ENCODE measurements at places on chromosomes 11 and 22.

DNA sequence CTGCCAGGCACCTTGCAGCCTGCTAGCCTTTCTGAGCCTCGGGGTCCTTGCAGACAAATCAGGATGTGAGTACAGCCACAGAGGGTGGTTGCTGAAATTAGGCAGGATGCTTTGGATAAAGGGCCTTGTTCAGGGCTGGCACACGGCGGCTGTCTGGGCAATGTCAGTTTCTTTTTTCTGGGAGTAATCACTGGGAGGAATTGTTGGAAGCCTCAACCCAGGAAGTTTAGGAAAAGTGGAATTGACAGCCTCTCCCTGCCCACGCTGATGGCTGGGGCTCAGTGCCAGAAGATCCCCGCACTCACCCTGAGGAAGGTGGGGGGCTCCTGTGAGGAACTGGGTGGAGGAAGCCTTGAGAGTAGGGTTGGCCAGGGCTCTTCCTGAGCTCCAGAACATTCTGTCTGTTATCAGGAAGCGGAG, 37.4 kb downstream of the CD82 start:
- peak overlapping the region; percentile 98 for H3K27ac ChIP-seq
- peaks cover 73% of the 10 kb centered on the region for H3K4me1 ChIP-seq
- H3K27me3 ChIP-seq, result no peaks in the 10 kb centered on the region
- no peak for DNase-seq
- peaks cover 35% of the 10 kb centered on the region for H3K36me3 ChIP-seq

GRCh38 chr22:23157560-23158515, 12.6 kb downstream of the RAB36 start:
- H3K27ac ChIP-seq, result no peak overlapping the region
- H3K36me3 ChIP-seq, result no peaks in the 10 kb centered on the region
- DNase-seq, result no peak
- no peaks in the 10 kb centered on the region for H3K27me3 ChIP-seq
- H3K4me3 ChIP-seq, result no peak overlapping the region

DNA sequence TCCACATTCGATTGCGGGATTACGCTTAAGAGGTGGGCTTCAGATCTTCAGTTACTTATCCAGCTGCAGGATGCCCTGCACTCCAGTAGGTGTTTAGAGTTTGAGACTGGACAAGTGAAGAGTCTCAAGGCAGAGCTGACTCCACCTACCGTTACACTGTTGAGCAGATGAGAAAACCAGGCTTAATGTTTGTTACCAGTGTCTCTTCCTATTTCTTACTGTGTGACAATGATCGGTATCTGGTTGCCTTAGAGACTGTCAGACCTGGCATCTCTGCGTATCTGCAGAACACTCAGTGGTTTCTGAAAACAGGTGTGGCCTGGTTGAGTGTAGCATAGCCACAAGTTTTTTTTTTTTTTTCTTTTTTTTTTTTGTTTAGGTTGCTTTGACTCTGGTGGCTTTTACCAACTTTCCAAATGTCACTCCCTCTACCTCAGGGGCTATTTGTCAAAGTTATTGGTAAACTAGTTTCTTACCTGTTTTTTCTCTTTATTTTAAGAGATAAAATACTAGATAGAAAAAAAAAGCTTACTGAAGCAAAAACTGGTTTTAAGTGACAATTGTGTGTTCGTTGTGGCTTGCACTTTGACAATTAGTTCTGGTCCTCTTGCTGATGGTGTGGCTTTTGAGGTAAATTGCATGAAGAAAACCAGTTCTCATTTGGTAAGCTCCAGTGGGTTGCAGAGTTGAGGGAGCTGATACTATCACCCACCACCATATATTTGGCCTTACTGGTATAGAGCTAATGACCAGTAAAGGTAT, 284.8 kb downstream of the ETS1 start:
- H3K4me1 ChIP-seq, result peaks cover 62% of the 10 kb centered on the region
- H3K4me3 ChIP-seq, result peak overlapping the region; percentile 14
- H3K27me3 ChIP-seq, result no peaks in the 10 kb centered on the region
- peak; percentile 33 for DNase-seq
- H3K27ac ChIP-seq, result peak overlapping the region; percentile 92

DNA sequence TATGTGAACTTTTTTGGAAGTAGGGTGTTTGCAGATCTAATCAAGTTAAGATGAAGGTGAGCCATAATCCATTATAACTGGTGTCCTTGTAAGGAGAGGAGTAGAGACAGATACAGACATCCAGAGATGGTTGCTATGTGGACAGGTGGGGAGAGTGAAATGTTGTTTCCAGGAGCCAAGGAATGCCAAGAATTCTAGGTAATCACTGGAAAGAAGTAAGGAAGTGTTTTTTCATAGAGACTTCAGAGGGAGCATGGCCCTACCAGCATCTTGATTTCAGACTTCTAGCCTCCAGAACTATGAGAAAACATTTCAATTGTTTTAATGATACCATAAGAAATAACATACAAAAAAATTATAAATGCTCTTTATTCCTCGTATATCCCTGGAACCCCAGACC, 320.5 kb upstream of the ANO3 start:
- H3K36me3 ChIP-seq, result no peaks in the 10 kb centered on the region
- DNase-seq, result no peak
- H3K4me3 ChIP-seq, result no peak overlapping the region

DNA sequence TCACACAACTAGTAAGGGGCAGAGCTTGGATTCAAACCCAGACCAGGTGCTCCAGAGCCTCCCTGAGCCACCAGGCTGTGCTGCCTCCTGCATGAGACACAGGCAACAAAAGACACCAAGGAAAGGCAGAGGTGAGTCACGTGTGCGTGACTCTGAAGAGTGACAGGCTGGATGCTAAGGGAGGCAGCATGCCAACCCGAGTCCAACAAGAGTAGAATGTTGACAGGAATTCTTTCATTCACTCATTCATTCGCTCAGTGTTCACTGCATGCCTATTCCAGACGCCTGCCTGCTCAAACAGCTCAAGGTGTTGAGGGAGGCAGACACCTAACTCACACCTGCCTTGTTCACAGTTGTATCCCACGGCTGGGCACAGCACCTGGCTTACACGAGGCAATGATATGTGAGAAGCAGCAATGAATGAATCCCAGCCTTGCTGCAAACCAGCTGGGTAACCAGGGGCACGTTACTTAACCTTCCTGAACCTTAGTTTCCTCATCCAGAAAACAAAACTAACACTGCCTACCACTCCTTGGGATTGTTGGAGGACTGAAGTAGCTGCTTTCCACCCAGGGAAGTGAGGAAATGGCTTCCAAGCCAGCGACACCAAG, 73.8 kb upstream of the ARFGAP3 start:
- H3K4me1 ChIP-seq, result peaks cover 66% of the 10 kb centered on the region
- H3K27ac ChIP-seq, result peak overlapping the region; percentile 99
- no peak for DNase-seq
- no peaks in the 10 kb centered on the region for H3K27me3 ChIP-seq

DNA sequence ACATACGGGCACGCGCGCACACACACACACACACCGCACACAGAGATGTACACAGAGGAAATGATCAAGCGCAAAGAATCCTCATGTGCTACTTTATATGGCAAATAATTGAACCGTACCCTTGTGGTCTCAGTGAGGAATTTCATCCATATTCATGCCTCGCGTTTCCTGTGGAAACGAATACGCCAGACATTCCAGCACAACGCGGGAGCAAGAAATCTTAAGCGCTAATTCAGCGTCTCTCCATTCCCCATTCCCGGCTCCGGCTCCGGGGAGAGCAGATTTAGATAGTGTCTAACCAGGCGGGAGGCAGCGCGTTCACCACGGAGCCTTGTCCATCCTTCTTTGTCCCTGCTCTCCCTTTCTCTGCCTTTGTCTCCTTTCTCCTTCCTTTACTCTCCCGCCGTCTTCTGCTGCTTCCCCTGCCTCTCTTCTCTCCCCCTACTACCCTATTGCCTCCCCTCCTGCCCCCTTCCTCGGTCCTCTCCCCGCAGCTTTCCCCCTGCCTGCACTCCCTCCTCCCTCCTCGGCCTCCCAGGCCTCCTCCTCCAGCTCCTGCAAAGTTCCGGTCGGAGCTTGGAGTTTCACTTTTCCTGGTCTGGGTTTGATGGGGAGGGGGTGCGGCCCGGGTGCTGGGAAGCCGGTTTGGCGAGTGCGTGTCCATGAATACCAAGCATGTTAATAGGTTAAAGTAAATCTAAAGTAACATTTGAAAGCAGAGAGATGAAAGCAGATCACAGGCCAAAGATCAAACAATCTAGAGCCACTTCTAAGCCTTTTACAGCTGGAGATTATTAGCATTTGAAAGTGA, 579.3 kb downstream of the BUD13 start:
- H3K27ac ChIP-seq, result no peak overlapping the region
- no peak for DNase-seq
- H3K27me3 ChIP-seq, result peaks cover 22% of the 10 kb centered on the region
- H3K4me1 ChIP-seq, result peaks cover 7% of the 10 kb centered on the region
- no peak overlapping the region for H3K4me3 ChIP-seq

DNA sequence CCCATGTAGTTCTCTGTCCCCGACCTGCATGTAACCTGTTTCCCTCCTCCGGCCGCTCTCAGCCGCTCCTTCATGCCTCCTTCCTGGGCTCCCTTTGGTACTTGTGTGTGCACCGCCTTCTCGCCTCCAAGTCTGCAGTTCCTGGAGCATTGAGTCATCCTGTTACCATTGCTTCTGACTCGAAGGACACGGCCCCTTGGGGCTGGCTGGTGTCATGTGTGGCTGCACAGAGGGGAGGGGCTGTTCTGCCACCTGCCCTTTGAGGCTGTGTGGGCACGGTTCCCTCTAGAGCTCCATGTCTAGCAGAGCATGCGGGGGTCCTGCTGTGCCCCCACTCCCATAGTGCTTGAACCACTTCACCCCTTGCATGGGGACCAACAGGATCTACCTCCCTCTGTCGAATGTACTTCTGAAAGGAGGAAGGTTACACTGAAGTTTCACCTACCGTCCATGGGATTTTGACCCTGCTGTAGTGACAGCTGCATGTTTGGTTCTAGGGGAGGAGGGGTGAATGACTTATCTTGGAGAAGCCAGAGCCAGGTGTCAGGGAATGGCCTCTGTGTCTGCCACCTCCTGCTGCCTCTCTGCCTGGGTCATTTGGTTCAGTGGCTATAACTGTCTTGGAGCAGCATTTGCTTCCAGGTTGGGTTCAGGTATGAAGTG, 39.6 kb downstream of the BCR start:
- H3K36me3 ChIP-seq, result no peaks in the 10 kb centered on the region
- H3K27ac ChIP-seq, result peak overlapping the region; percentile 19
- H3K4me3 ChIP-seq, result peak overlapping the region; percentile 76

DNA sequence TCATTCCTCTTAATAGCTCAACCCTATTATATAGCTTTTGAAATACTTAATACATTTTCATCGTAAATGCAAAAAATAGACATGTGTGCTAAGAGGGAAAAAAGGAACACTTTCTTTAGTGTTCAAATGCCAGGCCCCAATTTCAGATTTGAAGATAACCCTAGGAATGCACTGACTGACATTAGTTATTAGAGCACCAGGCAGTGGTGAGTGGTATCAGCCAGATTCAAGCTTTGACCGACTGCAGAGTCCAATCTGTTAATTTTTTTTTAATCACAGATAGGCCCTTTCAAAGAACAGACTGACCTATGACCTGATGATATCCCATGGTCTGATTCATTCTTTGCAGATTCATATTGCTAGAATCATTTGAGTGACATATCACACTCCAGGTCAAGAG, 874.2 kb upstream of the CHORDC1 start:
- DNase-seq, result no peak
- no peaks in the 10 kb centered on the region for H3K36me3 ChIP-seq
- no peaks in the 10 kb centered on the region for H3K4me1 ChIP-seq

GRCh38 chr22:45254789-45255278, 14.1 kb upstream of the KIAA0930 start:
- H3K4me1 ChIP-seq, result peaks cover 14% of the 10 kb centered on the region
- no peak overlapping the region for H3K4me3 ChIP-seq
- no peak overlapping the region for H3K27ac ChIP-seq
- peaks cover 4% of the 10 kb centered on the region for H3K27me3 ChIP-seq
- no peak for DNase-seq
- H3K36me3 ChIP-seq, result peaks cover 2% of the 10 kb centered on the region

GRCh38 chr11:78420255-78420764, 2.7 kb upstream of the GAB2 start:
- peaks cover 45% of the 10 kb centered on the region for H3K4me1 ChIP-seq
- no peaks in the 10 kb centered on the region for H3K36me3 ChIP-seq
- no peaks in the 10 kb centered on the region for H3K27me3 ChIP-seq
- peak overlapping the region; percentile 67 for H3K4me3 ChIP-seq

- H3K4me1 ChIP-seq, result no peaks in the 10 kb centered on the region
- peaks cover 9% of the 10 kb centered on the region for H3K36me3 ChIP-seq
- H3K27me3 ChIP-seq, result no peaks in the 10 kb centered on the region
- H3K27ac ChIP-seq, result no peak overlapping the region
- DNase-seq, result no peak
Observed at GRCh38 chr11:34893416-34893815, 22.8 kb downstream of the APIP start.

DNA sequence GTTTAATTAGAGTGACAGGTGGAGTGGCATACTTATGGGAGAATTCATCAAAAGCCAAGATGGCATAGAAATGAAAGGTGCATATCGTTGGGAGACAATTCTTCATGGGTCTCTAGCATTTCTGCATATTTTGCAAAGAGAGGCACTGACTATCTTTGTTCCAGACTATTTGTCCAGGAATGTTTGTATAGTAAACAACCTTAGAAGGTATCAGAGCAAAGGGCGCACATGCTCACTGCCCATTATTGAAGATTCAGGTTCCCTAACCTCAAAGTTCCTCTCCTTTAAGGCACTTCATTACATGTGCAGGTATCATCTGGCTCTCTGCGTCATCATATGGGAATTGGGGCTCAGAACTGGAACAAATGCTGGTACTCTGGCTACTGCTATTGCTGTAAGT, 4.7 kb upstream of the NEU3 start:
- no peaks in the 10 kb centered on the region for H3K27me3 ChIP-seq
- no peak for DNase-seq
- H3K4me3 ChIP-seq, result no peak overlapping the region
- peaks cover 6% of the 10 kb centered on the region for H3K36me3 ChIP-seq

GRCh38 chr11:130427581-130428315, 661 bp downstream of the ADAMTS8 start:
- H3K4me1 ChIP-seq, result peaks cover 13% of the 10 kb centered on the region
- no peaks in the 10 kb centered on the region for H3K36me3 ChIP-seq
- peaks cover 37% of the 10 kb centered on the region for H3K27me3 ChIP-seq
- H3K27ac ChIP-seq, result no peak overlapping the region
- DNase-seq, result no peak

GRCh38 chr22:25495285-25495684, 69.2 kb upstream of the GRK3 start:
- no peak overlapping the region for H3K4me3 ChIP-seq
- H3K27ac ChIP-seq, result no peak overlapping the region
- no peaks in the 10 kb centered on the region for H3K27me3 ChIP-seq
- H3K4me1 ChIP-seq, result peaks cover 9% of the 10 kb centered on the region

GRCh38 chr11:115903179-115903578, 399.0 kb upstream of the CADM1 start:
- no peak overlapping the region for H3K27ac ChIP-seq
- DNase-seq, result no peak
- no peaks in the 10 kb centered on the region for H3K4me1 ChIP-seq
- H3K27me3 ChIP-seq, result no peaks in the 10 kb centered on the region
- no peaks in the 10 kb centered on the region for H3K36me3 ChIP-seq

DNA sequence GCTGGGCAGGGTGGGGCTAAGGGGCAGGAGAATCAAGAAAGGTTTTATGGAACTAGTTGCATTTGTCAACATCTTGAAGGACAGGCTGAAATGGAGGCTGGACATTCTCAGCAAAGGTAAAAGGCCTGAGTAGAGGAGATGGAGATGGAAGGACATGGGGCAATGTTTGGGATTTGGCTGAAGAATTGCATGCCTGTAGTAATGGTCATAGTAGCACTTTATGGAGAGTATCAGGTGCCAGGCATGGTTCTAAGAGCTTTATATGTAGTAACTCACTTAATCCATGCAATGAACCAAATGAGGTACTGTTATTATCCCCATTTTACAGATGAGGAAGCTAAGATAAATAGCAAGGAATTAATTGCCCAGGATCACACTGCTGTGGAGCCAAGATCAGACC, 23.9 kb downstream of the BMAL1 start:
- no peak overlapping the region for H3K4me3 ChIP-seq
- DNase-seq, result no peak
- H3K36me3 ChIP-seq, result peaks cover 11% of the 10 kb centered on the region
- H3K4me1 ChIP-seq, result peaks cover 45% of the 10 kb centered on the region
- H3K27me3 ChIP-seq, result no peaks in the 10 kb centered on the region
